ENCODE measurements at places on chromosomes 4 and X.

DNA sequence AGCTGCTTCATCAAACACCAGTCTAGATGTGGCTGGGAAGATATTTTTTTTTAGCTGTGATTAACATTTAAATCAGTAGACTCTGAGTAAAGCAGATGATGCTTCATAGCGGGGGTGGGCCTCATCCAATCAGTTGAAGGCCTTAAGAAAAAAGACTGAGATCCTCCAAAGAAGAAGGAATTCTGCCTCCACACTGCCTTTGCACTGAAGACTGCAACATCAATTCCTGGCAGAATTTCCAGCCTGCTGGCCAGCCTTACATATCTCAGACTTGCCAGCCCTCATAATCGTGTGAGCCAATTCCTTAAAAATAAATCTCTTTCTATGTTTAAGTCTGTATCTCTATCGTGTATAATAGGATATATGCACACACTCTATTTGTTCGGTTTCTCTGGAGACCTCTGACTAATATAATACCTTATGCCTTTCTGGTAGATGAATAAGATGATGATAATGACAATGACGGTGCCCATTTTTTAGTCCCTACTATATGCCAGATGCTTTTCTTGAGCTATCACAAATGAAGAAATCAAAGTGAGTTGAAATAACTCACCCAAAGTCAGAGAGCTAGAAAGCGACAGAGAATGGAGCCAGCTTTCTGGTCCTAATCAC is 66.1 kb upstream of the SOD3 start:
- DNase-seq: no peak

DNA sequence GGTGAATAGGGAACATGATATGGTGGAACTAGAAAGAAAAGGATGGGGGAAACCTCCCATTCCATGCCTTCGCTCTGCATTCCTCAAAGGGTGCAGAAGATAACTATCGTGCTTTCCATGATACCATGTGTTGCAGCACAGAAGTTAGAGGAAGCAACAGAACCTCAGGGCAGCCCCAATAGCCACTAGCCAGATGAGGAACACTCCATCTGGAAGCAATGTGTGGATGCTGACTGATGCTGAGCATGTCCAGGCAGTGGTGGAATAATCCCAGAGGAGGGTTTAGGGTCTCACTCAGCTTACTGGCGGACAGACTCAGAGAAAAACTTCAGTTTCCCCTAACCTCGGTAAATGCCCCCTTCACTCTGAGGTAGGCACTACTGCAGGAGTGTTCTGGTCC is 7.5 kb downstream of the SMIM10 start:
- no peak for DNase-seq

DNA sequence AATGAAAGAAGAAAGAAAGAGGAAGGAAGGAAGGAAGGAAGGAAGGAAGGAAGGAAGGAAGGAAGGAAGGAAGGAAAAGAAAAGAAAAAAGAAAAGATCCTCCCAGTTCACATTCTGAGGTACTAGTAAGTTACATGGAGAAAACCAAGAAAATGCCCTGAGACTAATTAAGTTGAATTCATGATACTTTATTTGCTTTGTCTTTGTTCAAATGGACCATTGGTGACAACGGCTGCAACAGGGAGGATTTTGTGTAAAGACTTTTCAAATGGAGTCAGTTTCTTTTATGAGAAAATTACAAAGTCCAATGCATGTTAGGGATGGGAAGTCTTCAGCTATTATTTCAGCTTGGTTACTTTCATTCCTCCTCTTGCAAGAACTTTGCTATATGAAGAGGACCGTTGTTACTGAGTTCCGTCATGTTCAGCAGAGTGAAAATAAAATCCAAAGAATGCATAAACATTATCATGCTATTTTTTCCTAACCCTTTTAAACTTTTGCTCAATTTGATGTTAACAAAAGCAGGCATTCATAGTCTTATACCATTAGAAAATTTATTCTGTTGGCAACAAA is 8.3 kb downstream of the VCX3A start:
- DNase-seq: no peak

DNA sequence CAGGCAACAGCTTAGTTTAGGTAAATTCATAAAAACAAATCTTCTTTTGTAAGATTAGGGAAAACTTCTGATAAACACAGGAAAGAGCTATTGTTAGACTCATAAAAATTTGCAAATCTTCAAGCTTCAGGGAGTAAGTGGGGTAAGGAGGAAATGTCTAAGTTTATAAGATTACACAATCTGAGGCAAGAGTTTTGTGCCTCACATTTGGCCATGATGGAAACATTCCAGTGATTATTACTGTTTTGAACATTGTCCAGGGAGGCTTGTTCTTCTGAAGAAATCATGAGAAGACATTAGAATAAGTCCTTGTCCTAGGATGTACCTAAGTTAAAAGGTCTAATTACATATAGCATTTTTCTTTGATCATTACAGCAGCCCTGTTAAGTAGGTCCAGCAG is 72.8 kb downstream of the MAOB start:
- no peak for DNase-seq

DNA sequence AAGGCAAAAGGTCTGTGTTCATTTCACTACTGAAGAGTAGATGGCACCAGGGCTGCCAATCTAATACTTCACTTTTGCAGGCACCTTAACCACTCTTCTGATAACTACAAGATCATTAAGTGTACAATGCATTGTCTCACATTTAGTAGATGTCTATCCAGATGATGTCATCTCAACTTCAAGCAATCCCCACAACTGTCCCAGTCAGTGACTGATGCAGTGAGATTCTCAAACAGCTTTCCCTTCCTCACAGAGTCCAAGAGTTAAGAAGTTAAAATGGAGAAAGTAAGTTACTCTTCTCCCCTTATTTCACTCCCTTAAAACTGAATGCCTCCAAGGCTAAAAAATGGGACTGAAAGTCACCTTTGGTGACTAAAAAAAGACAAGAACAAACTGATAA is 10.7 kb downstream of the AP1S2 start:
- no peak for DNase-seq

DNA sequence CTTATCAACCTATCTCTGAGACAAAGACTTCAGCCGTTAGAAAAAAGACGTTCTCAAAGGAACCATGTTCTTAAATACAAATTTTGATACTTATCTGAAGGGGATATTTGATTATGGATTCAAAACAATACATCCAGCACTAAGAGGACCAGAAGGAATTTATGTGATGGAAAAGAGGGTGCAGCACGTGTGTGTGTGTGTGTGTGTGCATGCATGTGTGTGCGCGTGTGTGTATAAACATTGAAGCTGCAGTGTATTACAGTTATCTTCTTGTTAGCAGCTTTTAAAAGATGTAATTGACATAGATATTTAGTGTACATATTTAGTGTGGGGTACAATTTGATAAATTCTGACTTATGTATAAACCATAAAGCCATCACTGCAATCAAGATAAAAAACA is 44.9 kb downstream of the ANK2 start:
- no peak for DNase-seq
